ENCODE measurements at places on chromosomes 7 and 10.

DNA sequence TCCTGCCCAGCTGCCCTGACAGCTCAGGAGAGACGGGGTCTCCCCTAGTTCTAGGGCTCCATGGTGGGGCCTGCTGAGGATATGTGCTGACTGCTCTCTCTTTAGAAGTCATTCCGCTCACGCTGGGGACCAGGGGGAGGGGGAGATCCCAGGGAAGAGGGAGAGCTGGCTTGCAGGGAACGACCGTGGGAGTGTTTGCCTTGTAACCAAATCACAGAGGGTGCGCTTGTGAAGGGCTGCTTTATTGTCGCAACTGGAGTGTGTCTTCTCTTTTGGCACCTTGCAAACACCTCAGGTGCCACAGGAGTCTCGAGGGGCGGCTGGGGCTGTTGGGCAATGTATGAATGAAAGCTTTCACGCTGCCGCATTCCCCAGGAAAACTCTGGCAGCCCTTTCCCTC lies 531.3 kb upstream of the MKI67 start:
- DNase-seq = no peak

- DNase-seq = no peak
Measured at GRCh38 chr10:112716924-112717413, 233.1 kb upstream of the TCF7L2 start.

- DNase-seq = no peak
Measured at GRCh38 chr7:73449422-73449821, 15.8 kb downstream of the FZD9 start.

DNA sequence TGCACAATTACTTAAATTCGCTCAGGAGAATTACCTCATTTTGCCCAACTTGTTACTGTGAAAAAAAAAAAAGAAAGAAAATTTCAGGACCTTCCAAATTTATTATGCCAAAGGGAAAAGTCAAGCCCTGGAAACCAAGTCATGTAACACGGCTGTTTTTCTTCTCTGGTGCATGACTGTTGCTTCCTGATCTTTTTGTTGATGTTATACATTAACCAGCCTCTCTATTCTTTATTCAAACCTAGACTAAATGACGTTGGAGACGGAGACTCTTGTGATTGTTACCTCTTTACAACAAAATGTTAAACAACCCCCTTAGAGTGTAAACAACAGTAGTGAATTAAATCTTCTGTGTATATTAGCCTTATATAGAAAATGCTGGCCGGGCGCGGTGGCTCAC lies 16.1 kb upstream of the ZC3HAV1 start:
- no peak for DNase-seq

GRCh38 chr10:43316988-43317387 lies 50.1 kb upstream of the RASGEF1A start:
- DNase-seq = no peak

DNA sequence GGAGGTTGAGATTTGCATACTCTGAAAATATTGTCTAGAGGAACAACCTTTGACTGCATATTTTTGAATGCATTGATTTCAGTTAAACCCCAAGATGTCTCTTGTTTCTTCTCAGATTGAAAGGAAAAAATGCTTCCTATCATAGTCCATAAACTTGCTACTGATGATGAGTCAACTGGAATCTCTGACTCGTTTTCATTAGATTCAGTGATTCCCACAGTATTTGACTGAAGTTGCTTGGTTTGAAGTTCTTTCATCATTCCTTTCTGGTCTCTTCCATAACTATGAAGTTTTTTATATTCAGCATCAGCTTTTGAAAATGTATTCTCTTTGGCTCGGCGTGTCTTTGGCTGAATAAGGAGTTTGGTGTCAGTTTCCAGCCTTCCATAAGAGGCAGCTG lies 10.7 kb downstream of the PEX1 start:
- no peak for DNase-seq

GRCh38 chr10:116763440-116763839 lies 21.1 kb upstream of the HSPA12A start:
- DNase-seq = no peak

DNA sequence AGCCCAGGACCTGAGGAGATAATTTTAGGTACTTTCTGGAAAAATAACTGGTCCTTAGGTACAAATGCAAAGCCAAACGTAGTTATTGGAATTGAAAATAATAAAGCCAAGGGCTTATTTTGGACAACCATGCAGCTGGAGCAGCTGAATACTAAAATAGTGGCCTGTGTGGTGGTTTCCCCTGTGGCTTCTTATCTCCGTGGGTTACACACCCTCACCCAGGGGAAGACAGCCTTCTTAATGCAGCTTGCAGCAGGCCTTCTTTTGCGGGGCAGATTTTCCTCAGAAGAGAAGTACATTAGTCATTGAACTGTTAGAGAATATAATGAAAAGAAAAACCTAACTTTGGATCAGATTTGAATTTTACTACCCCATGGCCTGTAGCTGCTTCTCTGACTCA lies 133.5 kb downstream of the ST7 start:
- no peak for DNase-seq

GRCh38 chr7:30510124-30511075 lies 5.8 kb upstream of the GGCT start:
- no peak for DNase-seq

GRCh38 chr10:132166216-132166950 lies 20.4 kb upstream of the DPYSL4 start:
- DNase-seq = no peak

DNA sequence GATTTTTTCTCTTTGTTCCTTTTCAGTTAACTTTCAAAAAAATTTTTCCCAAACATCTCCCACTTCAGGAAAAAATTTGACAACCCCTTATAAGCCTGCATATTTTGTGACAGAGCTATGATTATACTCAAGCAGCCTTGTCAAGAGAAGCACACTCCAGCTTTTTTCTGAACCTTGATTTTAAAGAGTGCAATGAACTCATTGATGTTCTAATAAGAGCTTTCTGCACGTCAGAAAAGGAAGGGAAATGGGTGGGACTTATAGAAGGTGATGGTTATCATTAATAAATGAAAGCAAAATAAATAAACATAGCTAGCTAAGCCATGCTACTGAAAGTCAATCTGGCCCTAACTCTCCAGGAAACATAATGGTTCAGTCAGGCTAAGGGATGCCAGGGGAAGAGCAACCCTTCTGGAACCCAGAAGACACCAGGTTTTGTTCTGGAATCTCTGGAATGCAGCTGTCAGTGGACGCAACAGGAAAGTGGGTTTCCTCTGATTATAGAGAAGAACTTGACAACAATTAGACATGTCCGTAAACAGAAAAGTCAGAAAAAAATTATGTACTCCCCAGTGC lies 76.1 kb downstream of the NHLRC2 start:
- no peak for DNase-seq

- no peak for DNase-seq
Measured at GRCh38 chr10:121828045-121828444, 99.8 kb downstream of the ATE1 start.

Data from NK-92 treated with Interleukin-12 subunit alpha and Interleukin-12 subunit beta, amount 100 ng/mL, for 24 hours (cell line).